ENCODE measurements at places on chromosomes 7 and 10.
A peak's percentile ranks its signal among the peaks of the same experiment; 100 is the strongest.

DNA sequence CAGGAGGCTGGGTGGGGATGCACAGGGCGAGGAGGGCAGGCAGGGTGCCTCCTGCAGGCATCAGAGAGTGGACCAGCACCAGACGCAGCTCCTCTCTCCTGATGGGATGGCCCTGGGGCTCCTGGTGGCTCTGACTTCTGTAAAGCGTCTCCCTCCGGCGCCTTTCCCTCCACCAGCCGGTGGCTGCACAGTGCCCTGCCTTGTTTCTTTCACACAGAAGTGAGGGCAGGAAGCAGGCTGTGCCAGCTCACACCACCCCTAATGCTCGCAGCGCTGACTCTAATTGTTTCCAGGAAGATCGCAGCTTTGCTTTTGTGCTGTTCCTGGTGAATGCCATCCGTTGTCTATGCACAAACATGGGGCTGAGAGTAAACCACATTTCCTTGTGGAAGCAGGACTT, 152.3 kb upstream of the LANCL2 start:
- DNase-seq = no peak
- peaks cover 2% of the 10 kb centered on the region for H3K27me3 ChIP-seq
- no peak overlapping the region for H3K4me3 ChIP-seq

DNA sequence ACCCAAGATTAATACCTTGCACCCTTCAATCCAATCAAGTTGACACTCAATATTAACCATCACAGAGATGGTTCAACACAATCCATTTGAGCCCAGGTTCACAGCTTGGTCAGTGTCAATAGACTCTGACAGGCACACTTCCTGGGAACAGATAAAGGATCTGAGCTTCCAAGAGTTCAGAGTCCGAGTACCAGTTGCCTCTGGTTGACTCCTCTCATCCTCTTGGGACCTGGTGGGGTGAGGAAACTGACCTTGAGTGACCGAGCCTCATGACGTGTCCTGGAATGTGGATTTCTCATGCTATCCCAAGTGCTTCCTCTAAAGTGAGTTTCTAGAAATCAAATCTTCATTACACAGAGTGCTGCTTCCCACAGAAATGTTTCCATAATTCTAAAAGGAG, 162.0 kb downstream of the CYP26A1 start:
- no peaks in the 10 kb centered on the region for H3K36me3 ChIP-seq
- H3K27ac ChIP-seq = no peak overlapping the region
- DNase-seq = peak; percentile 25
- no peaks in the 10 kb centered on the region for H3K27me3 ChIP-seq
- no peak overlapping the region for H3K4me3 ChIP-seq

DNA sequence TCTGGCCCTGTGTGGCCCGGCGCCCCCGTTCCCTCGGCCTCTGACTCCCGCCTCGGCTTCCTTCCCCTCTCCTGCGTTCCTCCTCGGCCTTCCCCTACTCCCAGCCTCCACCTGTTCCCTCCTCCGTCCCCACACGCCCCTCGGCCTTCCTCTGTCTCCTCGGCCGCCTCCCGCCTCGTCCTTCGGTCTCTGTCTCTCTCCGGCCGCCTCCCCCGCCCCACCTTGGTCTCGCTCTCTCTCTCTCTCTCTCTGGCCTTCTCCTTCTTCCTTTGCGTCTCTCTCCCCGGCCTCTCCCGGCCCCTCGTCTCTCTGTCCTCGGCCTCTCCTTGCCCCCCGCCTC, 588 bp downstream of the GET4 start:
- H3K36me3 ChIP-seq = peaks cover 32% of the 10 kb centered on the region
- H3K4me1 ChIP-seq = peaks cover 54% of the 10 kb centered on the region
- DNase-seq = no peak

GRCh38 chr7:149524394-149524793, 26.8 kb upstream of the ZNF746 start:
- H3K4me3 ChIP-seq = no peak overlapping the region
- H3K36me3 ChIP-seq = no peaks in the 10 kb centered on the region
- DNase-seq = no peak
- H3K27ac ChIP-seq = no peak overlapping the region
- no peaks in the 10 kb centered on the region for H3K27me3 ChIP-seq

- no peak overlapping the region for H3K4me3 ChIP-seq
- no peak for DNase-seq
- no peaks in the 10 kb centered on the region for H3K27me3 ChIP-seq
- peaks cover 2% of the 10 kb centered on the region for H3K4me1 ChIP-seq
- no peak overlapping the region for H3K27ac ChIP-seq
These were observed 2.6 kb upstream of the ING3 start for GRCh38 chr7:120947980-120948379.

Data from muscle of leg (tissue), 16 donors.